HCT116 (cell line): ENCODE measurements at places on chromosomes 6 and 20. TPM values are rescaled to one million over a fixed set of nuclear protein-coding genes. Genes with fewer than 3 reads are reported as not detected.

- H3K4me3 ChIP-seq: no peak overlapping the region
- H3K27me3 ChIP-seq: no peaks in the 10 kb centered on the region
- H3K27ac ChIP-seq: no peak overlapping the region
These were observed 67.8 kb upstream of the TAB2 start for GRCh38 chr6:149249370-149250357.

GRCh38 chr6:147022041-147022440 is 182.2 kb upstream of the STXBP5 start:
- H3K4me1 ChIP-seq: no peaks in the 10 kb centered on the region
- H3K4me3 ChIP-seq: no peak overlapping the region
- DNase-seq: no peak
- no peaks in the 10 kb centered on the region for H3K27me3 ChIP-seq
- H3K36me3 ChIP-seq: no peaks in the 10 kb centered on the region

- DNase-seq: no peak
- H3K4me1 ChIP-seq: no peaks in the 10 kb centered on the region
- no peaks in the 10 kb centered on the region for H3K36me3 ChIP-seq
- no peaks in the 10 kb centered on the region for H3K27me3 ChIP-seq
These were observed 1164.7 kb upstream of the MAP3K7 start for GRCh38 chr6:91751526-91751925.

GGTLC1 gene
- not detected for total RNA-seq

IMPG1 gene
- total RNA-seq: not detected

SIRPD gene
- total RNA-seq: not detected

SRSF3 gene
- total RNA-seq: 362 TPM

FILIP1 gene
- total RNA-seq: 0.05 TPM
